ENCODE measurements at places on chromosomes 1 and 21.

- DNase-seq: no peak
Observed at GRCh38 chr1:222829868-222830267, 15.0 kb downstream of the DISP1 start.

GRCh38 chr1:22328331-22329147, 123.1 kb upstream of the ZBTB40 start:
- DNase-seq: no peak

GRCh38 chr1:89262643-89263042, 10.0 kb downstream of the GBP5 start:
- DNase-seq: no peak

DNA sequence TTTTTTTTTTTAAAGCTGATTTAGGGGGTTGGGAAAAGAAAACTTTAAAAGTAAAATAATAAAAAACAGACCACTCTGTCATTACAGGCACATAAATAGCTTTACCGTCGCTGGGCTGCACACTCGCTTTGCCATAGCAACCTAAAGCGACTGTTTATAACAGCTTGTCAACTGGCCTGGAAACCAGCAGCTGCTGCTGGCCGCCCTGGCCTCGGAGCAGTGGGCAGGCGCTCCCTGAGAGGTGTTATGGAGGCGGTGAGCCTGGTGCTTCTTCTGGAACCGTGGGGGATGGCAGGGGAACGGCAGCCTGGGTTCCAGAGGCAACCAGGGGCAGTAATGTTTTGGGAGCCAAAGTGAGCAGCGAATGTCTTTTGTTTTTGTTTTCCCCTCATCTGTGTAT, 45.7 kb downstream of the ATP2B4 start:
- DNase-seq: no peak

GRCh38 chr1:204313675-204314074, 46.1 kb downstream of the PLEKHA6 start:
- no peak for DNase-seq

DNA sequence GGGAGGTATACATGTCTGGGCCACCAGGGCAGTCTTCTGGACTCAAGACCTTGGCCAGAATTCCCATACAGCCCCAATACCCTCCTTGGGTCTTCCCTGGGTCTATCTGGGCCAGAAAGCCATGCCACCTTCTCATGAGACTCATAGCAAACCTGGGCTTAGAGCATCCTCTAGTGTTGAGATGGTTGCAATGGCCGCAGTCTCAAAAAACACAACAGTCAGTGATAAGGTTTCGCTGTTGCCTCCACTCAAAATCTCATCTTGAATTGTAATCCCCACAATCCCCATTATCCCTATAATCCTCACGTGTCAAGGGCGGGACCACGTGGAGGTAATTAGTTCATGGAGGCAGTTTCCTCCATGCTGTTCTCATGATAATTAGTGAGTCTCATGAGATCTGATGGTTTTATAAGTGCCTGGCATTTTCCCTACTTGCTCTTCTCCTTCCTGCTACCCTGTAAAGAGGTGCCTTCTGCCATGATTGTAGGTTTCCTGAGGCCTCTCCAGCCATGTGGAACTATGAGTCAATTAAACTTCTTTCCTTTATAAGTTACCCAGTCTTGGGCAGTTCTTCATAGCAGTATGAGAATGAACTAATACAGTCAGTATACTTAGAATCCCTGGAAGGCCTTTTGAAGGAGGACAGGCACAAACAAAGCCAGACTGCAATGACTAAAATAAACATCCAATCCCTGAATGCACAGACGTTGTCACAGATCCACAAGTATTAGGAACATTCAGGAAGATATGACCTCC, 77.0 kb downstream of the CTH start:
- no peak for DNase-seq

Measured in stimulated activated CD4-positive, alpha-beta T cell treated with anti-CD3 and anti-CD28 coated beads, Interleukin-1b, Interleukin-23, amount 100 ng/mL, for 1 hour (primary cell).